ENCODE measurements at places on chromosomes 16 and 17. TPM values are rescaled to one million over a fixed set of nuclear protein-coding genes. Genes with fewer than 3 reads are reported as not detected.

TM4SF5 gene
- total RNA-seq = not detected

ACD gene
- total RNA-seq = 38.8 TPM

ABCA10 gene
- 1.1 TPM for total RNA-seq

NRN1L gene
- 0.89 TPM for total RNA-seq

CDYL2 gene
- total RNA-seq = 5.8 TPM
